Lung (tissue), 17 donors: ENCODE measurements at places on chromosomes 12 and 14.

DNA sequence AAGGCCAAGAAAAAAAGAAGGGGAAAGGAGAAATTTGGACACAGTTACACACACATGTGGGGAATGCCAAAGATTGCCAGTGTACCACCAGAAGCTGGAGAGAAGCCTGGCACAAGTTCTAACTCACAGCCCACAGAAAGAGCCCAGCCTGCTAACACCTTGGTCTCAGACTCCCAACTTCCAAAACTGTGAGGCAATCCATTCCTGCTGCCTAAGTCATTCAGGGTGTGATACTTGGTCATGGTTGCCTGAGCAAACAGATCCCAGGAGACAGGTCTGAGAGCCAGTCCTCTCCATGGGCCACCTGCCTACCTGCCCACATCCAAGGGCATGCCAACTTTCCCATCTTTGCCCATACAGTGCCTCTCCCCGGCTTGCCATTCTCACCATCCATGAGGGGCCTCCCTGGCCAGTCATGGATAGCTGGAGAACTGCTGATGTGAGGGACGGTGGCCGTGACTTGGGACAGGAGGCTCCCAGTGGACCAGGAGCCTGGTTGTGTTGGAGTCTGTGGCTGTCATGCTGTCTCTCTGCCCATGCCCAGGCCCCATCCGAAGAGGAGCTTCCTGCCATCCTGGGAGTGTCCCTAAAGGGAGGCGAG is 198.0 kb upstream of the RTL1 start:
- H3K36me3 ChIP-seq: no peaks in the 10 kb centered on the region
- no peak overlapping the region for H3K4me3 ChIP-seq
- no peak overlapping the region for H3K27ac ChIP-seq
- no peaks in the 10 kb centered on the region for H3K4me1 ChIP-seq
- no peaks in the 10 kb centered on the region for H3K27me3 ChIP-seq
- DNase-seq: no peak

- H3K27ac ChIP-seq: no peak overlapping the region
- H3K4me3 ChIP-seq: no peak overlapping the region
- H3K36me3 ChIP-seq: peaks cover 2% of the 10 kb centered on the region
Observed at GRCh38 chr14:104870368-104871144, 5.5 kb downstream of the CEP170B start.

- H3K4me3 ChIP-seq: no peak overlapping the region
- DNase-seq: no peak
- H3K27ac ChIP-seq: no peak overlapping the region
Observed at GRCh38 chr14:78710963-78711362, 540.8 kb downstream of the NRXN3 start.

- DNase-seq: no peak
- H3K4me1 ChIP-seq: peaks cover 27% of the 10 kb centered on the region
- H3K27ac ChIP-seq: peak within 1 kb of the TSS; percentile 44
Observed at GRCh38 chr12:51391283-51392123, at the start of gene GALNT6. TSS of gene GALNT6 (minus strand) at chr12:51391406. CDS start at chr12:51379781, 11,625 bp downstream.

DNA sequence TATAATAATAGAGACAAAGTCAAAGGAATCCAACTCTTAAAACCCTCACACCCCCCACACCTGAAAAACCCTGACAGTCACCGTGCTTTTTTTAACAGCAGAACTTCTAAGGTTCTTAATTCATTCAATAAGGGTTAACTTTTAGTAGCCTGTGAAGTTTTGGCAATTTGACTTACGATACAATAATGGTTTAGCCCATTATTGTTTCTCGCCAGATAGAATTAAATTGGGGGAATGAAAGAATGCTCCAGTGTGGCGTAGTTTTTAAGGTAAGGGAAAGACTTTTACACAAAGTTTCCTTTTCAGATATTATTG is 604 bp upstream of the MAGOHB start:
- H3K36me3 ChIP-seq: no peaks in the 10 kb centered on the region
- no peaks in the 10 kb centered on the region for H3K4me1 ChIP-seq
- DNase-seq: no peak
- no peak overlapping the region for H3K4me3 ChIP-seq
